Adrenal gland (tissue), 19 donors: ENCODE measurements at places on chromosomes 7 and 10. TPM values are rescaled to one million over a fixed set of nuclear protein-coding genes. Genes with fewer than 3 reads are reported as not detected.

- peak; percentile 31 for DNase-seq
Measured at GRCh38 chr7:155692317-155692716, 47.9 kb downstream of the RBM33 start.

DNA sequence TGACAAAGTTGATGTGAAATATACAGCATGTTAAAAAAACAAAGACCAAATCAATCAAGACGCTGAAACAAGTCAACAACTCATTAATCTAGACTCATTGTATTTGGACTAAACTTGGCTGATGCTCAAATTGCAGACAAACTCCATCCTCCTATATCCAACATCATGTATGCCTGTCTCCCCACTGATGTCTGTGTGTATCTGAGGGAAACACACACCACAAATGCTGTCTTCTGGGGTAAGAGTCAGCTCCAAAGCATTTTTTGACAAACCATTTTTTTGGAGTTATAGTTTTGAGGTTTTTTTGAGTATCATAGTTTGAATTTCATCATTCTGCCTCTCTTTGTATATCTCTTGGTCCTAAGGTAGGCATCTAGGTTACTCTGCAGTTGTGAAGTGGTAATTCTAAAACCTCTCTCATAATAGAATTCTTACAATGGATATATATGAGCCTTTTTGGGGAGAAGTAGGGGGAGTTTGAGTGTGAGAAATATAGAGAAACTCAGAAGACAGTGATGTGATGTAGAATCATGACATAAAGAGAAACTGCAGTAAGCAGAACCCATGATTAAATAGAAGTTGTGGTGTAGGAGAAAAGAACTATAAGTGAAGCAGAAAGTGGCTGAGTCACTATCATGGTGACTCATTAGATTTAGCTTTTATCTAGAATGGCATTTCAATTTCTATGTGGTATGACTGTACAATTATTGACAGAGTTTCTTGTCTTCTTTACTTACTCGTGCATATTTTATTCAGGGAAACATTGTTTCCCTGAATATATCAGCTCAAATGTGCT lies 1531.1 kb upstream of the LRRTM3 start:
- no peak for DNase-seq

The HMX3 gene
- total RNA-seq: not detected

- DNase-seq: no peak
Measured at GRCh38 chr10:1626410-1626809, 110.9 kb downstream of the ADARB2 start.

- no peak for DNase-seq
Measured at GRCh38 chr7:74254858-74255379, 720 bp upstream of the RFC2 start.

DNA sequence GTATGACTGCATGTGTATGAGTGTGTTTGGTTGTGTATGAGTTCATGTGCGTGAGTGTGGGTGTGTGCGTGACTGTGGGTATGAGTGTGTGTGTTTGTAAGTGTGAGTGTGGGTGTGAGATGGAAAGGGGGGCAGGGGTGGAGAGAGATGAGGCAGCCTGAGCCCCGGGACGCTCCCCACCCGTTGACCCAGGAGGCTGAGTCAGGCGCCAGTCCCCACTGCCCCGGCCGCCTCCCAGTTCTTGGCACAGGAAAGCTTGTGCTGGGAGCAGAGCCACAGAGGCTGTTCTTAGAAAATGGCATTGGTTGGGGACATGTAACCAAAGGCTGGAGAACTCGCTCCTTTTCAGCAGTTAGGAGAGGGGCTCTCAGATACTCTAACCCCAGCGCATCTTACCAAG lies 27.8 kb upstream of the NUB1 start:
- DNase-seq: peak; percentile 79

The GNAT3 gene
- not detected for total RNA-seq

- DNase-seq: no peak
Measured at GRCh38 chr10:47309408-47310089, 9.6 kb downstream of the GDF10 start.

- no peak for DNase-seq
Measured at GRCh38 chr10:62669341-62669740, 135.2 kb upstream of the ADO start.

The ZKSCAN5 gene
- total RNA-seq: 9.1 TPM

The FAM25G gene
- total RNA-seq: not detected

- DNase-seq: peak; percentile 70
Measured at GRCh38 chr7:128352153-128352537, 8.4 kb upstream of the RBM28 start.

The GRID2IP gene
- 1.7 TPM for total RNA-seq

The RAB18 gene
- total RNA-seq: 162 TPM

The RELN gene
- 5.5 TPM for total RNA-seq

- peak; percentile 47 for DNase-seq
Measured at GRCh38 chr7:159030490-159031134, 114.1 kb downstream of the VIPR2 start.

- no peak for DNase-seq
Measured at GRCh38 chr7:45324683-45325237, 167.2 kb downstream of the RAMP3 start.

DNA sequence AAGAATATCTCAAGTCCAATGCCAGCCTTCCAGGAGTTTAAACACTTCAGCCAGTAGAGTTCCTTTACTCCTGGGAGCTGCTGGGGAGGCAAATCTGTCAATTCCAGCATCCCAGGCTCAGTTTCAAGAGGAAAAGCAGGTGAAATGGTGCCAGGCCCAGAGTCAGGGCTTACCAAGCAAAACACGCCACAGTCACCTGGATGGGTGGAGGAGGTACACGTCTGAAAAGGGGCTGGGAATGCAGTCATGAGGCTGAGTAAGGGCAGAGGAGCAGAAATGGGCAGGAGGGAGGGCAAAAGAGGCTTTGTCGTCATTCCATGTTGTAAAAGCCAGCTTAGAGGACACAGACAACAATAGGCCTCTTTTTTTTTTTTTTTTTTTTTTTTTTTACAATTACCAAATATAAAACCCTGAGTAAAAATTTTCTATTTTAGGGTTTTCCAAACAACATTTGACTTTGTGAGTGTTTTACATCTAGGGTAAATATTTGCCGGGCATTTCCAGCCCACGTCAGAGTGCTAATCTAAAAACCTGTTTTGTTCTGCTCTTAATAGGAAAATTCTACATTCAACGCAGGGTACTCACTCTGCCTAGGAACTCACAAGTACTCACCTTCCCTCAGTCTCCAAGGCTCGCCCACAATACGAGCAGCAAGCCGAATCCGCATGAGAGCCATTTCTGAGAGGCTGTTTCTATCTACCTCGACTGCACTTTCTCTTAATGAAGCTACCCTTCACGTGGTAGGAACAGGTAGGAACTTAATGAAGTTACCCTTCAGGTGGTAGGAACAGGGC lies 21.2 kb downstream of the GFRA1 start:
- DNase-seq: no peak

GRCh38 chr7:29370531-29371314 lies 176.1 kb downstream of the CHN2 start:
- peak; percentile 22 for DNase-seq

GRCh38 chr7:32500922-32501341 lies 5.6 kb downstream of the AVL9 start:
- DNase-seq: no peak

- DNase-seq: no peak
Measured at GRCh38 chr7:37732253-37732652, 48.7 kb downstream of the GPR141 start.

GRCh38 chr7:106807474-106807873 lies 57.6 kb upstream of the PIK3CG start:
- no peak for DNase-seq

DNA sequence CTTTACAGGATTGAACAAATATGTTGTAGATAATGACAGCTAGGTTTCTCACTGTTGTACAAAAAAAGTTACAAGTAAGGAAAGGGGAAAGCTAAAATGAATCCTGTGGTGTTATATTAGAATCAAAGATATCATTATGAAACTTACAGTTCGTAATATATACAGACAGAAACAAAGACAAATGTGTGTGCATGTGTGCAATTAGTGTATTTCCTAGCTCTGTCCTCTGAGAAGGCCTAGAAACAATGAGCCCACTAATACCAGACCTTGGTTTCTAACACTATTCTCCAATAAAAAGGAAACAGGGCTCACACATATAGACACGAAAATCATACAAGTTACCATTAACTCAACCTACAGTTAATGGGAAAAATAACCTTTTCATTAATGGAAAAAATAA lies 8.0 kb downstream of the KDM7A start:
- no peak for DNase-seq

The AGR2 gene
- 4.3 TPM for total RNA-seq

The OPN4 gene
- not detected for total RNA-seq

DNA sequence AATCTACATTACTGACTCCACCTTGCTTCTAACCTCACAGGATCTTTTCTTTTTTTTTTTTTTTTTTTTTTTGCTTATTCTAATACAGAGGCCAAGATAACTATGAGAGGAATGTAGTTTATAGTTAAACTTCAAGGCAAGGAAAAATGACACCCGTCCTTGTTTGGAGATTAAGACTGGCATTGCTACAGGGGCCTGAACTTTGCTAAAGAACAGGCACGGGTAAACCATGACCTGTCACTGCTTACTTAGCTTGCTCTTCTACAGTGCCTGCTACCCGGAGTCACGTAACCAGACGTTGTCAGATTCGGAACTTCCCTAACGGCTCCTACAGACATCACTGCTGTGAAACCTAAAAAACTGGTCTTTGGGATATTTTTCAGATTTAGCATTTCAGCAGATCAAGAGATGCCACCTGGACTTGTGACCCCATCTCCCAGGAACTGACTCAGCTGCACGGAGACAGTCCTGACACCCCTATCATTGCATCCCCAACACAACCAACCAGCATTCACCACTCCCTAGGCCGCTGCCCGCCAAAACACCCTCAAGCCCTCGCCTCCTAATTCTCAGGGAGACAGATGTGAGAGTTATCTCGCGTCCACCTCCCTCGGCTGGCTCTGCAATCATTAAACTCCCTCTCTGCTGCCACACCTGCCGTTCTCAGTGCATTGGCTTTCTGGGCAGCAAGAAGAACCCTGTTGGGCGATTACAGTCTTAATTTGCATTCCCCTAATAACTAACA lies 27.5 kb downstream of the MAD1L1 start:
- DNase-seq: no peak

- no peak for DNase-seq
Measured at GRCh38 chr7:142789441-142789840, 18.7 kb downstream of the PRSS2 start.

The FOXI2 gene
- not detected for total RNA-seq

DNA sequence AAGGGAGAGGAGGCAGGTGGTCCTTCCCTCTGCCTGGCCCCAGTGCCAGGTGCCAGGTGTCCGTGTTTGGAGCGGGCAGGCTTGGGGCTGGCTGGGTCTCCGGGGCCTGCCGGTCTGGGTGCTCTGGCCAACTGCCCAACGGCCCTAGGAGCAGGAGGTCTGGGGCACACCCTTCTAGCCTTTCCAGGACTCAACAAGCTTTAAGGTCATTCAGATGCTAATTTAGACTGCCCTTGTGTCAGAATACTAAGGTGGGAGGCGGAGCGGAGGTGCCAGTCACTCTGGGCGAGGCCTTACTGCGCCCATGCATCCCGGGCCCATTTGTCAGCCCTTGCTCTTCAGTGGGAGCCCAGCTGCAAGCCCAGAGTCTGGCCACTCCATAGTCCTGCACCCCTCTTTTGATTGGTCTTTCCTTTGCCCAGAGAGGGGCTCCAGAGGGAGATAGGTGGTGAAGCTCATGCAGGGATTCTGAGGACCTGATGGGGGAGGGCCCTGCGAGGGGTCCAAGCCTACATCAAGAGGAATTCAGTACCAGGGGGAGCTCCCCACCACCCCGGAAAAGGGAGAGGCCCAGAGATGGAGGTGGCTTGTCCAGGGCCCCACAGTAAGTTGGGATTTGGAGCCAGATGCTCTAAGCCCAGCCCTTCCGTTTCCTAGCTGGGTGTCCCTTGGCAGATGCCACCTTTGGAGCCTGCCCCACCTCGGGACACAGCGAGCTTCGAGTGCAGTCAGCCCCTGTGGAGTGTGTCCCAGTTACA lies 1.3 kb downstream of the PGAM2 start:
- no peak for DNase-seq

DNA sequence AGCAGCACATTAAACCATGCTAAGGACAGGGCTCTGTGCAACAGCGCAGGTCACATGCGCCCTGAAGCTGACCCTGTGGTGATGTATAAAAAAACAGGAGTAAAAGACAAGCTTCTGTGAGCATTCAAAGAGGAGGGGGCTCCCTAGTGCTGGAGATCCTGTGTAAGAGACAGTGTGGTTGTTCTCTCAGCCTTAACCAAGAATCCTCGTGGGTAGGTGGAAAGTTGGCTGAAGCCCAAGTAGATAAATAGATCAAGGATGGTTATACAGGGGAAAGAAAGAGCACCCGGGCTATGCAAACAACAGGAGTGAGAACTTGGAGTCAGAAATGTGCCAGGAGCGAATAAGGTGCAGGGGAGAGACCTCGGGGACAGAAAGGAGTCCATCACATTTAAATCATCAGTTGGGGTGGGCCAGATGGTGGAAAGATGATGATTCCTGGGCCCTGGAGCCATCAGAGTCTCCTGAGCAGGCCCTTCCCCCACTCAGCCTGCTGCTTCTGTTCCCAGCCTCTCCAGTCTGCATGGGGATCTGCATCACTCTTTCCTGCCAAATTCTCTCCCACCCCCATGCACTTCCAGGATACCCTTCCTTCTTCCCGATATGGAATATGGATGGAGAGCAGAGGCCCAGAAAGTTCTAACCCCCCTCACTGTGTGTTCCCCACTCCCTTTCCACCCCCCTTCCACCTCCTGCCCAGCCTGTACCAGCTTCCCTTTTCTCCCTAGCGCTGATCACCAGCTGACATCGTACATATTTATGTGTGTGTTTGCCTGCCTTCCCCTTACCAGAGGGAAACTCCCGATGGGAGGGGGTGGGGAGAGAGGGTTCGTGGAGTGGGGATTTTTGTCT lies 78.1 kb upstream of the PRR15 start:
- no peak for DNase-seq

DNA sequence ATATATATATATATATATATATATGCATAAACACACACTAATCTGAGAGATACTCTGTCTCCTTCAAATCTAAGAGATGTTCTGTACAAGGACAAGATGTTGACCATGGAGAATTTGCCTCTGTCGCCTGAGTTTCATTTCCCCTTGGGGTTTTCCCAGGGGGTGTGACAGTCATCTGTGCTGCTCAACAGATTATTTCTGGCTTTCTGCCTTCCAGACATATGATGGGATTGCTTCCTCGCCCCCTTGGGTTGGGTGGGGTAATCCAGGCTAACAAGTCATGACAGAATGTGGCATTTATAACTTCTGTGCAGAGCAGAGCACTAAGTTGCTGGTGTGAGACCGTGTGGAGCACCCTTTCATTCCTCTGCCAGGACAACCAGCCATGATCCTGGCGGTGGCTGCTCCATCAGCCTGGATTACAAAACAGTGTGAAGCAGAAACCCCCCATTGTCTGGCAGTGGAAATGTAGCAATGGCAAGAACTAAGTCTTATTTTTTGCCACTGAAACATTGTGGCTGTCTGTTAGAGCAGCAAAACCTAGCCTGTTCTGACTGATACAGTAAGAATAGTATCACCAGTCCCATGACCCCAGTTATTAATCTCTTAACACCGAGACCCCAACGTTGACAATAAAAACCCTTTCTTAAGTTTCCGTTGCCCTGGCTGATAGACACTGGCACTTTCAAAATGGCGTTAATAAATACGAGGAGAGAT lies 13.7 kb upstream of the USP6NL start:
- DNase-seq: no peak

The PNLIPRP3 gene
- not detected for total RNA-seq

GRCh38 chr7:44958645-44959344 lies 20.0 kb downstream of the MYO1G start:
- no peak for DNase-seq
